Thoracic aorta (tissue), 2 donors: ENCODE measurements at places on chromosomes 7 and 10. TPM values are rescaled to one million over a fixed set of nuclear protein-coding genes. Genes with fewer than 3 reads are reported as not detected.

Gene CPA2
- total RNA-seq: not detected

Gene OPALIN
- total RNA-seq: not detected

Gene C10orf143
- total RNA-seq: not detected

Gene PVRIG
- total RNA-seq: not detected

Gene STN1
- 30.6 TPM for total RNA-seq

Gene NXPH1
- total RNA-seq: not detected

Gene GFRA1
- total RNA-seq: 9.3 TPM

Gene PIP
- total RNA-seq: 1.1 TPM

Gene WIPF3
- total RNA-seq: 2.4 TPM

Gene EVX1
- not detected for total RNA-seq

Gene CD36
- 94.8 TPM for total RNA-seq

Gene GOLGA7B
- total RNA-seq: 0.07 TPM

Gene OR9A2
- total RNA-seq: not detected

Gene ZNF746
- total RNA-seq: 26.0 TPM

Gene DNAJC2
- total RNA-seq: 20.3 TPM

Gene NRAP
- not detected for total RNA-seq

Gene EPO
- not detected for total RNA-seq

Gene DOCK4
- 71.5 TPM for total RNA-seq

Gene CDC14C
- total RNA-seq: not detected
